ENCODE measurements at places on chromosomes 12 and 14. TPM values are rescaled to one million over a fixed set of nuclear protein-coding genes. Genes with fewer than 3 reads are reported as not detected.

GRCh38 chr12:10235761-10236631, 23.3 kb downstream of the GABARAPL1 start:
- no peaks in the 10 kb centered on the region for H3K4me1 ChIP-seq
- H3K4me3 ChIP-seq, result no peak overlapping the region
- DNase-seq, result no peak

DNA sequence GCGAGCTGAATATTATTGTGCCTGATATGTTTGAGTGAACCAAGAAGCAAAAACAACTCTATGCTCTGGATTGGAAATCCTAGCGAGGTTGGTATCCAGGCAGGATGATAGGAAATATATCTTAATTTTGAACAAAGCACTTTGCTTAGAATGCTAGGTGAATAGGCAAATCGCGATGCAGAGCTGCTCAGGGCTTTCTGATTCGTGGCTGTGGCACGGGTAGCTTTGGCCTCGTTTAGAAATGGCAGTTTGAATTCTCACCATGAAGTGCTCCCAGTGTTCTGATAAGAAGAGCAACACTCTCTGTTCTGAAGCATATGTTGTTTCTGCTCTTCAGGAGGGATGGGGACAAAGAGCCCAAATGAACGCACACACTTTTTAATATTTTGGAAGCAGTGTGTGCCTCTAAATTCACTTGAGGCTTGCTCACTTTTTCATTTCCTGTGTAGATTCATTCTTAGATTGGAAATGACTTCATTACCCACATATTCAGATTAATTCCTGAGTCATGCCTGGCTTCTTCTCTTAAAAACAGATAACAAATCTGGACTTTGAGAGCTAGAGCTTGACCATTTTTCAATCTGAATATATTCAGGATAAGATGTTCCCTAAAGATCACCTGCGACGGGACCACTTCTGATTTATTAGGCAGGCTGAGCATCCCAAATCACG, 200.9 kb downstream of the RPAP3 start:
- no peaks in the 10 kb centered on the region for H3K27me3 ChIP-seq
- no peaks in the 10 kb centered on the region for H3K4me1 ChIP-seq
- no peak overlapping the region for H3K4me3 ChIP-seq
- no peak for DNase-seq
- H3K27ac ChIP-seq, result no peak overlapping the region

- no peaks in the 10 kb centered on the region for H3K4me1 ChIP-seq
- no peak overlapping the region for H3K27ac ChIP-seq
- H3K36me3 ChIP-seq, result no peaks in the 10 kb centered on the region
These were observed 364.9 kb downstream of the NRXN3 start for GRCh38 chr14:78535041-78535440.

- no peak for DNase-seq
- no peaks in the 10 kb centered on the region for H3K36me3 ChIP-seq
- H3K27me3 ChIP-seq, result no peaks in the 10 kb centered on the region
- no peak overlapping the region for H3K27ac ChIP-seq
- no peaks in the 10 kb centered on the region for H3K4me1 ChIP-seq
- H3K4me3 ChIP-seq, result no peak overlapping the region
These were observed 29.8 kb upstream of the LTBP2 start for GRCh38 chr14:74641601-74642391.

DNA sequence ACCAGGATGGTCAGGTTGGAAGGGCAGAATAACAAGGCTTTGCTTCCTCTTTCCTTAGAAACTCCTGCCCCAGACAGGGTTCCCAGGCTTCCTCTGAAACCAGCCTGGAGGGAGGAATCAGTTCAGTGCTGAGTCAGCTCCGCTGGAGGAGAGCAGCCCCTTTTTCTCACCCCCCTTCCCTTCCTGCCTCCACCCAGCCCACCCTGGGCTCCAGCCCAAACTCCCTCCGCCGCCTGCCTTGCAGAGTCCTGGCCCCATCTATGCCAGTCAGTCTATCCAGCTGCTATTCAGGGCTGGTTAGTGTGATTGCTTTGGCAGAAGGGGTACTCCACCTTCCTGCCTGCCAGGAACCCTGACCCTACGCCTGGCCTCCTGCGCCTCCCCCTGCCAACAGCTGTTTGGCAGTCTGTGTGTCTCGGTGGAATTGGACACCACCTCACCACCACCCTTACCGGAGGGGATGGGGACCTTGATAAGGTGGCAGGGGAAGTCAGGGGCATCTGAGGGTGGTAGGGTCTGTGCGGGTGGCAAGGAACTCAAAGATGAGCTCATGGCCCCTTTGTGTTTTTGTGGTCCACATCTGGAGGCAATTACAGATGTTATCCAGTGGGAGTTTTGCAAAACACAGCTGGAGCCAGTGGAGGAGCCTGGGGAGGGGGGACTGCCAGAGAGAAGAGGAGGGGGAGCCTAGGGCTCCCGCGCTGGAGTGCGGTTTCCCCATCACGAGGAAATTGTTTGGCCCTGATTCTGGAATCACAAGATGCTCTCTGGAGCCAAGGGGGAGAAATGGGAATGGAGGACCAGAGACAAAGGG, 12.2 kb downstream of the MMP14 start:
- H3K4me1 ChIP-seq, result peaks cover 8% of the 10 kb centered on the region
- no peak overlapping the region for H3K4me3 ChIP-seq
- H3K27ac ChIP-seq, result peak overlapping the region; percentile 80
- no peaks in the 10 kb centered on the region for H3K36me3 ChIP-seq

SLC38A4 gene
- 2.8 TPM for total RNA-seq

GRCh38 chr14:35403114-35403602, 1.4 kb downstream of the NFKBIA start:
- no peak for DNase-seq
- peak overlapping the region; percentile 99 for H3K27ac ChIP-seq
- H3K4me3 ChIP-seq, result peak overlapping the region; percentile 72
- no peaks in the 10 kb centered on the region for H3K27me3 ChIP-seq
- H3K36me3 ChIP-seq, result peaks cover 23% of the 10 kb centered on the region

DNA sequence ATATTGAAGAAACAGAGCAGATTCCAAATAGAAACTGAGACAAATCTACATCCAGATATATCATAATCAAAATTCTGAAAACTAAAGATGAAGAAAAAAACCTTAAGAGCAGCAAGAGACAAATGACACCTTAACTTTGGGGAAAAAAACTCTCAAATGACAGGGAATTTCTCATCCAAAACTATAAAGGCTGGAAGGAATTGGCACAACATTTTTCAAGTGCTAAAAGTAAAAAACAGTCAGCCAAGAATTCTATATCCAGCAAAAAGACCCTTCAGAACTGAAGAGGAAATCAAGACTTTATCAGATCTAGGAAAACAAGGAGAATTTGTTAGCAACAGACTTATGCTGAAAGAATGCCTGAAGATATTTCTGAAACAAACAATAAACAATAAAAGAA, 90.3 kb upstream of the RASSF8 start:
- no peaks in the 10 kb centered on the region for H3K36me3 ChIP-seq
- H3K4me1 ChIP-seq, result no peaks in the 10 kb centered on the region
- DNase-seq, result no peak
- H3K4me3 ChIP-seq, result no peak overlapping the region
- no peaks in the 10 kb centered on the region for H3K27me3 ChIP-seq

- no peak overlapping the region for H3K4me3 ChIP-seq
- DNase-seq, result no peak
- H3K27me3 ChIP-seq, result no peaks in the 10 kb centered on the region
- no peaks in the 10 kb centered on the region for H3K4me1 ChIP-seq
- H3K27ac ChIP-seq, result no peak overlapping the region
- no peaks in the 10 kb centered on the region for H3K36me3 ChIP-seq
These were observed 207.8 kb downstream of the PAWR start for GRCh38 chr12:79482921-79483320.

DNA sequence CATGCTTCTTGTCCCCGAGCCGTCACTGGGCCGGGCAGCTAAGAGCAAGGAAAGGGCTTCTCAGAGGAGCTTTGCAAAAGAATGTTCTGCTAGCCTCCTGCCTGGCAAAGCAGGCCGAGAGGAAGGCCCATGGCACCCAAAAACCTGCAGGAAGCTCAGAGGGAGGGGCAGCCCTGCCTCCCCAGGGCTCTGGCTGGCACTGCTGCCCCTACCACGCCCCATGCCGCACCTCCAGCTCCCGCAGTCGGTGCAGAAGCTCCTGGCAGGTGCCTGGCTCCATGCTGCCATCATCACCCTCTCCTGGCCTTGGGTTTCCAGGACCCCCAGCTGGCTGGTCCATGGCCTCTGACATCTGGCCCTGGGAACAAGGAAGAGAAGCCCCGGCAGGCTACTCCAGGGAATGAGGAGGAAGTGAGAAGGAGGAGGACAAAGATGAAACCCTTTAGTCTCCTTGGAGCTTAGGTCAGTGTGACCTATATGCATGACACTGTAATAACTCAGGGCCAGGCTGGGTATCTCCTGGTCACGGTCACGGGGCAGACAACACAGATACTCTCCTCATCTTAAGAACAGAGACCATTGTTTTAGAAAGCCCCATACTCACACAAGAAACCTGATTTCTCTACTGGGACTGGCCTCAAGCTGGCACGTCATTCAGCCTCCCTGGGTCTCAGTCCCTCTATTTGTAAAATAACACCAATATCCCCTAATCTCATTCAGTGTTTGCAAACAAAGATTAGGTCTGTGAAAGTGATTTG, 24.3 kb downstream of the NCKAP5L start:
- no peaks in the 10 kb centered on the region for H3K36me3 ChIP-seq
- no peak overlapping the region for H3K4me3 ChIP-seq
- H3K27me3 ChIP-seq, result no peaks in the 10 kb centered on the region
- H3K27ac ChIP-seq, result no peak overlapping the region
- DNase-seq, result no peak
- H3K4me1 ChIP-seq, result no peaks in the 10 kb centered on the region

RBP5 gene
- total RNA-seq, result 3.7 TPM

DNA sequence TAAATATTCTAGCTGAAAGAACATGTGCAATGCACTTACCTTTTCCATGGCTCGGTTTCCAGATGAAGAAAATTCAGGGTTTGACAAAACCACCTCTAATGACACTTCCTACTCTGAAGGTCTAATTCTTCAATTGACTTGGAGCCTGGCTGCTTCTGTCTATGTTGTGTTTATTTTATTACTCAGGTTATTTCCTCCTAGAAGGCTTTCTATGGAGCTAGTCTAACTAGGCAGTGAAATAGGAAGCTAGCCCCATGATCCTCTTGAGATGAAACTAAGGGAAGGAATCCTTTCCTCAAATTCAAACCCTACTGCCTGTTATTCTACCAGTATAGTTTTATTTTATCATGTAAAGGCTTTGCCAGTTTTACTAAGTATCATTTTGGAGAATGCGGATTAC, 20.9 kb upstream of the IFNG-AS1 start:
- no peaks in the 10 kb centered on the region for H3K27me3 ChIP-seq
- no peaks in the 10 kb centered on the region for H3K36me3 ChIP-seq
- no peak for DNase-seq
- H3K4me3 ChIP-seq, result no peak overlapping the region
- H3K27ac ChIP-seq, result no peak overlapping the region
- H3K4me1 ChIP-seq, result no peaks in the 10 kb centered on the region

- no peak overlapping the region for H3K4me3 ChIP-seq
- H3K27me3 ChIP-seq, result no peaks in the 10 kb centered on the region
- no peaks in the 10 kb centered on the region for H3K36me3 ChIP-seq
- DNase-seq, result no peak
These were observed 235.4 kb downstream of the FSCB start for GRCh38 chr14:44271637-44272036.

PIWIL1 gene
- total RNA-seq, result not detected

DNA sequence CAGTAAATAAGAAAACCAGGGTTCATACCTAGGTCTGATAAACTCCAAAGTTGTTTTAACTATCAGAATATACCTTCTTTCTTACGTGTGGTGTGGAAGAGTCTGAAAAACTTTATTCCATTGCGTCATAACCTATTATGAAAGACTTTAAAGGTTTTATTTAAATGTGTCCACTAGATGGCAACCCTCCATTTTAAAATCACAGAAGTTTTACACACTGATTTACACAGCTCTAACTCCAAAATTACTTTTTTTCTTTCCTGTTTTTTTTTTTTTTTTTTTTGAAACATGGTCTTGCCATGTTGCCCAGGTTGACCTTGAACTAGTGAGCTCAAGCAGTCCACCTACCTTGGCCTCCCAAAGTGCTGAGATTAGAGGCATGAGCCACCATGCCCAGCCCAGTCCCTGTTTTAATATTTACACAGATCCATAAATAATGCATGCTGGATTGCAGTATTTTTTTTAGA, 17.3 kb upstream of the TMPRSS12 start:
- H3K4me1 ChIP-seq, result no peaks in the 10 kb centered on the region
- H3K27ac ChIP-seq, result no peak overlapping the region
- no peaks in the 10 kb centered on the region for H3K36me3 ChIP-seq
- no peak overlapping the region for H3K4me3 ChIP-seq

Data from colonic mucosa (tissue), 4 donors.